NCI-H460 (cell line): ENCODE measurements at places on chromosomes 11 and 22.

DNA sequence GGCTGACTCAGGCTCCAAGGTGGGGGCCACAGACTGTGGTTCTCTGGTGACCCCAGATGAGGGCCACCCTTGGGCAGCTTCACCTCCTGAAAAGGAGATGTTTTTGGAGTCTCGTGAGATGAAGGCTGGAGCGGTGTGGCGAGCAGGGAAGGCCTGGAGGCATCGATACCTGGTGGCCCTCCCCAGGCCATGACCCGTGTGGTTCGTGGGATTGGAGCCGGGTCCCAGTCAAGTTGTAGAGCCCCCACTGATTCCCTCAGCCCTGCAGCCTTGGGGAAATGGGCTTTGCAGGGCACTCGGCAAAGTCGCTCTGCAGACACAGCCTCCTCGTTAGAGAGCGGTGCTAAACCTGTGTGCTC lies 1083.4 kb downstream of the BRD1 start:
- no peak for DNase-seq

- DNase-seq = no peak
Observed at GRCh38 chr22:29230972-29231875, 25.5 kb downstream of the EMID1 start.

- DNase-seq = no peak
Observed at GRCh38 chr11:93686812-93687211, 25.3 kb downstream of the CEP295 start.

GRCh38 chr11:7572001-7572712 lies 58.4 kb downstream of the PPFIBP2 start:
- DNase-seq = no peak

GRCh38 chr11:115181538-115181937 lies 322.7 kb downstream of the CADM1 start:
- no peak for DNase-seq

DNA sequence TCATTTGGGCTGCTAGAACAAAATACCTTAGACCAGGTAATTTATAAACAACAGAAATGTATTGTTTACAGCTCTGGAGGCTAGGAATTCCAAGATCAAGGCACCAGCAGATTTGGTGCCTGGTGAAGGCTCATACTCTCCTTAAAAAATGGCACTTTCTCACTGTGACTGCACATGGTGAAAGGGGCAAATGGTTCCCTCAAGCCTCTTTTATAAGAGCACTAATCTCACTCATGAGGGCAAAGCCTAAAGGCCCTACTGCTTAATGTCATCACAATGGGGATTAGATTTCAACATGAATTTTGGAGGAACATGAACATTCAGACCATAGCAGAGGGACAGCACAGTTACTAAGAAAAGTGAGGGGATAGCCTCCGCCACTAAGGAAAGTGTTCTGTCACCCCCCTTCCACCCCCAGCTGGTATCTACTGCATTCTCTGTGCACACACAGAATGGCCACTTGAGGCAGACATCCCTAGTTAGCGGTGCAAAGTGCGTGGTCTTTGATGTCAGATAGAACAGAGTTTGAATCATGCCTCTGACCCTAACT lies 47.2 kb upstream of the CEP295 start:
- DNase-seq = no peak

DNA sequence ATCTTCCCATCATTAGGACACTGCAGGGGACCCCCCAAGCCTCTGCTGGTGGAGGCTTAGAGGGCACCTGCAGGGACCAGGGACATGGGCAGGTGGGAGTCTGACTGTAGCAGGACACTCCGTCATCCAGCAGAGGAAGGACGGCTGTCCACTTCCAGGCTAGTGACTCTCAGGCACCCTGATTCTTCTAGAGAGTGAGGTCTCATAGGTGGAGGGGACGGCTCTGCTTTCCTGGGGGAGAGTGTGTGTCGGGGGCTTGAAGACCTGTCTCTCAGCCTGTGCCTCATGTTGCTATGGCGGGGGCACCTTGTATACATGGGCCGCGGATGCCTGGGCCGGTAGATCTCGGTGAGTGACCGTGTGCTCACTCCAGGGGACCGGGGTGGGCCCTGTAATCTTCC lies 1116.6 kb downstream of the BRD1 start:
- no peak for DNase-seq

DNA sequence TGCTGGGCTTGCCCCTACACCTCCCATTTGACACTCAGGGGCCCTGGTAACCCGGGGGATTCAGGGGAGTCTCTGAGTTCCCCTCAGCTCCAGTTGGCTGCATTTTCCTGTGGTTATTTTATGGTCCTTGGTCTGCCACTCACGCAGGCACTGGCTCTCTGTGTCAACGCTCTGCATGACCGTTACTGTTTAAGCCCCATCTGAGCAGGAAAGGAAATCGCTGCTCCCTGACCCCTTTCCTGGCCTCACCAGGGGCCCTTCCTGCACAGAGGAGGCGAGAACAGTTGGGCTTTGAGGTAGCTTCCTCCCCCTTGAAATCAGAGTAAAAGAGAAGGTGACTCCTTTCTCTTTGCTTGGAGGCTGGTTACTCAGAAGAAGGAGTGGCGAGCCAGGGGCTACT lies 2.4 kb downstream of the C1QTNF4 start:
- DNase-seq = no peak

GRCh38 chr11:33324302-33324985 lies 67.3 kb downstream of the HIPK3 start:
- no peak for DNase-seq

DNA sequence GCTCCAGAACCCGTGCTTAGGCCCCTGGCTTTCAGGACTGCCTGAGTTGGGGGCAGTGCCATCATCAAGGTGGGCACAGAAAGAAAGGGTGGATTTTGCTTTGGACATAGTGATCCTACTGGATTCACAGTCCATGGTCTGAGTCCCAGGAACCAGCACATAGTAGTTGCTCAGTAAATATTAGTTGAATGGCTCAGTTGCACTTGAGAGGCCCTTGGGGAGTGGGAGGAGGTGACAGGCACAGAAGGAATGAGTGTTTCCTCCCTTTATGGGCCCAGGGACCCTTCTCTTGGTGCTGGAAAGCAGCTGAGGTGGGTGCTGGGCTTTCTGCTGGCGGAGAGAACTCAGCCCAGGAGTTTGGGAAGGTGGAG lies 16.6 kb downstream of the ARHGEF17 start:
- no peak for DNase-seq

GRCh38 chr22:42944409-42944808 lies 70.5 kb downstream of the PACSIN2 start:
- no peak for DNase-seq

- no peak for DNase-seq
Observed at GRCh38 chr11:86444981-86445380, 70.3 kb downstream of the CCDC81 start.

DNA sequence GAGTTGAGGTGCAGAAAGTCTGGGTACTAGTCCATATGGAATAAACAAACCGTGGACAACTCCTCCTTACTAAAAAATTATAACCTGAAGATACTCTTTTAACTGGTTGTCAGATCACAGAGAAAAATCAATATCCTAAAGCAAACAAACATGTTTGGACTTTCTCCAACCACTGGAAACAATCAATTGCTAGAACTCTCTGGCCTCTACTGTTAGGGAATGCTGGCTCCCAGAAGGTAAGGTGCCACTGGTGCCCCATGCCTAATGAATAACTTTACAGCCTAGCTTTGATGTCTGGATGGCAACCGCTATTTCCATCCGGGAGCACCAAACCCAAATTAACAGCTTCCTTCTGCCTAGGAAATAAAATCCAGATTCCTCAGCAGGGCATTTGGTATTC lies 74.5 kb downstream of the AMBRA1 start:
- DNase-seq = no peak

DNA sequence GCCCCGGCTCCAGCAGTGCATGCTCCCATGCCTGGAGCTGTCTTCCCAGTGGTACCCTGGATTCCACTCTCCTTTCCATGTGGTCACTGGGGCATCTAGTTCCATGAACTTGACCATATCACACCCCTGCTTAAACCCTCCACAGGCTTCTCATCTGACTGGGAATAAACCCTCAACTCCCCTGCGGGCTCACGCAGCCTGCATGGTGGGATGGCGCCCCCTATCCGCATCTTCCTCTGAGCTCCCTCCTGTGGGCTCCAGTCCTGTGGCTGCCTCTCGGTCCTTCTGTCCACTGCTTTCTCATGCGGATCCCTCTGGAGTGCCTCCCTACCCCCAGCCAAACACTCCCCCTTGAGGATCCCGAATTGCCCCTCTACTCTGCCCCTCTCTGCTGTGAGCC lies 41.4 kb upstream of the TTLL12 start:
- DNase-seq = no peak

DNA sequence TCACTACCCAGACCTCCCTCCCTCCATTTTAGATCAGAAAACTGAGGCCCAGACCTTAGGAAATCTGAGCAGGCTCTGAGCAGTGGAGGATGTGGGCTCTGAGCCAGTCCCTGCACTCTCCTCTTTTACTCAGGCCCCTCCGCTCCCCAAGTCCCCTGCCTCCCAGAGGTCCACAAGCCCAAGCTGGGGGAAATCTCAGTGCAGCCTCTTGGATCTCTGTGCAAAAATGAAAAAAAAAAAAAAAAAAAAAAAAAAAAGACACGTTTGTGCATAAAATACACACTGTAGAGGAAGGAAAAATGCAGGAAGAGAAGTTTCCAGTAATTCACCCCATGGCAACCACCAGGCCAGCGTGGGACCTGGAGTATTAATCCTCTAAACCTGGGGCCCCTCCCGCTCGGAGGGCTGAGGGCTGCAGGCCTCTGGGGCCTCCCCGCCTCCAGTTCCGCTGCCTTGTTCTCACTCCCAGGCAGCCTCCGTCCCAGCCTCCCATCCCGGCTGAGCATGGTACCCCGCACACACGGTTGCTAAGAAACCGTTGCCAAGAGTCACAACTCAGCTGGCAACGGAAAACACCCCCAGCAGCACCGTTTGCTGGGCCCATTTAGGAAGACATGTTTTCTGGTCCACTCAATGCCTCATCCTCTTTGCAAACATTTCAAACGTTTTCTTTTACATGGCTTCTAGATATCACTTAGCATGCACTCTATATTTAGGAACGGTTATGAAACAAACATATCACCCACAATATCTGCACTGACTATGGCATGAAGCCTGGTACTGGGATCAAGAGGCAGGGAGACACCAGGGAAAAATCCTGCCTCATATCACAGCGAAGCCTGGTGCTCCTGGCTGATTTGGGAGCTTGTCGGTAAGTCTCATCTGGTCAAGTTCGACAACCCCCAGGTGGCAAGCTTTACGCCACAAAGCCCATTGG lies 227.5 kb downstream of the CTTN start:
- no peak for DNase-seq

GRCh38 chr11:44536788-44537516 lies 28.5 kb upstream of the CD82 start:
- DNase-seq = no peak

GRCh38 chr22:24181088-24181995 lies at the start of gene SUSD2:
TSS of gene SUSD2 (plus strand) at chr22:24181487. CDS start at chr22:24181520, 33 bp downstream.
- no peak for DNase-seq

- no peak for DNase-seq
Observed at GRCh38 chr11:30710221-30710620, 124.1 kb upstream of the MPPED2 start.

GRCh38 chr11:122852074-122852795 lies 13.9 kb downstream of the CRTAM start:
- no peak for DNase-seq

- DNase-seq = no peak
Observed at GRCh38 chr22:37309211-37310074, 27.1 kb downstream of the CYTH4 start.

- no peak for DNase-seq
Observed at GRCh38 chr22:37639070-37639760, at the start of gene SH3BP1. TSS of gene SH3BP1 (plus strand) at chr22:37639669. CDS start at chr22:37639788, 119 bp downstream.

DNA sequence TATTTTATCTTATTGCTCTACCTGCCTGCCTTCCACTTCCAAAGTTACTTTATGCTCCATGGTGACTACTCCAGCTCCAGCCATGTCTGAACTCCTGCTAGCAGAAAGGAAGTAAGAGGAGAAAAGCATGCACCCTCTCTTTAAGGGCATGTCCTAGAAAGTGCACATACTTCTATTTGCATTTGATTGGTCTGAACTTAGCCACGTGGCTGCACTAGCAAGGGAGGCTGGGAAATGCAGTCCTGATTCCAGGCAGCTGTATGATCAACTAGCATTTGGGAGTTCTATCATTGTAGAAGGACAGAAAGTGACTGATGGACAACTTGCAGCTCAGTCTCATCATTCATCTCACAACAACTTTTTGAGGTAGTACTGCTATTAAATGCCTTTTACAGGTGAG lies 515.7 kb downstream of the BUD13 start:
- no peak for DNase-seq

- peak; percentile 54 for DNase-seq
Observed at GRCh38 chr11:1351278-1351937, 38.3 kb upstream of the BRSK2 start.

- no peak for DNase-seq
Observed at GRCh38 chr11:133064152-133064877, 468.0 kb downstream of the OPCML start.

- DNase-seq = peak; percentile 52
Observed at GRCh38 chr22:42649246-42650099, at the start of gene CYB5R3. TSS of gene CYB5R3 (minus strand) at chr22:42649392. CDS start at chr22:42649315, 77 bp downstream.

GRCh38 chr11:135062994-135063393 lies 651.0 kb upstream of the B3GAT1 start:
- no peak for DNase-seq

DNA sequence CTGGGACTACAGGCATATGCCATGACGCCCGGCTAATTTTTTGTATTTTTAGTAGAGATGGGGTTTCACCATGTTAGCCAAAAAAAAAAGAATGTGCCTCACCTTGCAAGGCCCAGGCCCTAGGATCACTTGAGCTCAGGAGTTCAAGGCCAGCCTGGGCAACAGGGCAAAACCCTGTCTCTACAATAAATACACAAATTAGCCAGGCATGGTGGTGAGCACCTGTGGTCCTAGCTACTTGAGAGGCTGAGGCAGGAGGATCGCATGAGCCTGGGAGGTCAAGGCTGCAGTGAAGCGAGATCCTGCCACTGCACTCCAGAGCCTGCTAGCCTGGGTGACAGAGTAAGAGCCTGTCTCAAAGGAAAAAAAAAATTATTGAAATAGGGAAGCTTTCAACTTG lies 8.1 kb upstream of the LDHC start:
- no peak for DNase-seq

- DNase-seq = no peak
Observed at GRCh38 chr11:11038782-11039181, 180.9 kb upstream of the ZBED5 start.

GRCh38 chr22:17097701-17098100 lies 12.9 kb downstream of the IL17RA start:
- DNase-seq = no peak

- no peak for DNase-seq
Observed at GRCh38 chr22:38858492-38858891, 13.5 kb downstream of the CBX6 start.

- no peak for DNase-seq
Observed at GRCh38 chr11:120702656-120703055, 191.1 kb downstream of the GRIK4 start.

- no peak for DNase-seq
Observed at GRCh38 chr22:19579880-19580279, 55.7 kb upstream of the CLDN5 start.

DNA sequence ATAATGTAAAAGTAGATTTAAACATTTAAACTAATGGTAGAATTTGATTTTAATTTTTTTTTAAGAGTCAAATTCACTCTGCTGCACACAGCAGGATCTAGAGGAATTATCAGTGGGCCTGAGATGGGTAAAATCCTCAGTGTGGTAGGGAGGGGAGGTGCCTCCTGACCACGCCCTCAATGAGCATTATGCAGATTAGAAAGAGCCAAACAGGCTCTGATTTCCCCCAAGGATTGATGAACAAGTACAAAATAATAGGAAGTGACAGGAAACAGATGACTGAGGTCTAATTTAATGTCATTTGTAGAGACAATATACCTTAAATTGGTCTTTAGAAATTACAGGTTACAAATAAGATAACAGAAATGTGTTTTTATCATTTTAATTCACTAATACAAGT lies 155.2 kb downstream of the DCDC1 start:
- DNase-seq = no peak
